ENCODE measurements at places on chromosomes 16 and 17.

DNA sequence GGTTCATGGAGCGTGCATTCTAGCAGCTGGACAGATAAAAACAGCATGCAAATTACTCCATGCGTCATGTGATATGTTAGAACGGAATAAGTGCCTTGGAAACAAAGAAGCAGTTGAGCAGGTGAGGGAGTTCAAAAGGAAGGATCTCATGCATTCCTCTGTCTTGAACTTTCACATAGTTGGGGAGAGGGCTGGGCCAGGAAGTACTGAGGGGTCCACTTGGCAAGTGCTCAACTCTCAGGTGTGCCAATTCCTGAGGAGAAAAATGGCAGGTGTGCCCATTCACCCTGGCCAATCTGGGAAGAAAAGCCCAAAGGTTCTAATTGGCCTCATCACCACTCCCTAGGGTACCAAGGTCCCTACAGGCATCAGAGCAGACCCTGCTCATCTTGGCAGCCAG is 67.7 kb downstream of the CES1 start:
- DNase-seq: peak; percentile 59

DNA sequence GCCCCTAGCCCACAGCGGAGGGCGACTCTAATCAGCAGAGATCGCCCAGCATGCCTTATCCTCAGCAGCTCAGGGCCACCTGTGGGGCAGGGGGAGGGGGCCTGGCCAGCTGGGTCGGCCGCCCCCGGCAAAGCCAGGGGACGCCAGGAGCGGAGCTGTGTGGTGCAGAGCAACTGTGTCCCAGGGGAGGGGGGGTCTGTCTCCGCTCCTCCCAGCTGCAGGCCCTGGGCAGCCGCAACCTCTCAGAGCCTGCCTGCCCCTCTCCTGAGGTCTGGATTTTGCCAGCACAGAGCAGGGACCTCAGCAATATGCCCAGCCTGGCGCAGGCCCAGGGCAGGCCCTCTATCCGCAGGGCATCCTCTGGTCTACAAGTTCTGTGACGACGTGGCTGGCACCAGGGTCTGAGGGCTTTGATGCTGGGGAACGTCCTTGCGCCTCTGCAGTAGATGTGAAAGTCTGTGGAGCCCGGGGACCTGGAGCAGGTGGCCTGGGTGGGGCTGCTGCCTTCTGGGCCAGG is 36.5 kb upstream of the SLC38A10 start:
- no peak for DNase-seq

GRCh38 chr16:31181102-31181830 is 1.3 kb downstream of the FUS start:
- DNase-seq: peak; percentile 13

DNA sequence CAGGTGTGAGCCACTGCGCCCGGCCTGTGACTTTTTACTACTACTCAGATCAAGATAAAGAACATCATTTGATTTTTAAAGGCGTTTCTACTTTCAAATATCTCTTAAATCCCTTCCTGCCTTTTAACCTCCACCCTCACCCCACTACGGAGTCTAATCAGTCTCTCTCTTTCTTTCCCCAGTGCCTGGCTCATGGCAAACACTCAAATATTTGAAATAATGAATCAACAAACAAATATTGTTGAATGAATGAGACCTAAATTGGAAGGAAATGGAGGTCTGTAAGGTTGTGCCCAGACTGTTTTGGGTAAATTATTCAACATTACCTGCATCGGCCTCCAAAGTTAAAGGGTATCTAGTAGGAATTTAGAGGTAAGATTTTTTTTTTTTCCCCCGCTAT is 14.7 kb downstream of the COPZ2 start:
- no peak for DNase-seq

GRCh38 chr16:30755955-30756780 is 5.7 kb downstream of the CFAP119 start:
- DNase-seq: no peak

Measured in NCI-H2171 treated with DMSO at 0.1 percent for 48 hours (cell line).